Hepatocyte (in vitro differentiated cells): ENCODE measurements at places on chromosomes 3 and 15.

- DNase-seq: no peak
- no peaks in the 10 kb centered on the region for H3K27me3 ChIP-seq
- H3K4me3 ChIP-seq: no peak overlapping the region
Measured at GRCh38 chr3:160695915-160696327, 19.0 kb downstream of the ARL14 start.

DNA sequence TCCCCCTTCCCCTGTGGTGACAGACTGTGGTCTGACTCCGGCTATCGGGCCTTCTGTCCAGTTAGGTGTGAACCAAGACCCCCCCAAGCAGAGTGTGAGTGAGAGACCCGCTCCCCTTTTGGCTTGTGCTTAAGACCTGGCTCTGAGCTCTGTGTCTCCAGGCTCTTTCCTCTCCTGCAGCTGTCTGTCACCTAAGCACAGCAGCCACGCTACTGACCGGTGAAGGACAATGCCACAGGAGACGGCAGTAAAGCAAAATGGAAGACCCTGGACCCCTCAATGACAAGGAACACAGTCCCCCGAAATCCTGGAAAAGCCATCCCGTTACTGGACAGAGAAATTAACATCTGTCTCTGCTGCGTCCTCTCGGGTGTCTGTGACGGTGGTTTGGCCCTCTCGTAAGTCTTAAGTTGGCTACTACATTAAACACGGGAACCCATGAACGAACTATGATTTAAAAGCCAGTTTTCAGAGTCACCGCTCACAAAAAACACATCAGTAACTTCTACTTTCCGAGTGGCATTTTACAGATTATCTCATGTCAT is 53.7 kb downstream of the CHSY1 start:
- H3K27me3 ChIP-seq: no peaks in the 10 kb centered on the region
- no peak for DNase-seq
- peaks cover 8% of the 10 kb centered on the region for H3K4me1 ChIP-seq

DNA sequence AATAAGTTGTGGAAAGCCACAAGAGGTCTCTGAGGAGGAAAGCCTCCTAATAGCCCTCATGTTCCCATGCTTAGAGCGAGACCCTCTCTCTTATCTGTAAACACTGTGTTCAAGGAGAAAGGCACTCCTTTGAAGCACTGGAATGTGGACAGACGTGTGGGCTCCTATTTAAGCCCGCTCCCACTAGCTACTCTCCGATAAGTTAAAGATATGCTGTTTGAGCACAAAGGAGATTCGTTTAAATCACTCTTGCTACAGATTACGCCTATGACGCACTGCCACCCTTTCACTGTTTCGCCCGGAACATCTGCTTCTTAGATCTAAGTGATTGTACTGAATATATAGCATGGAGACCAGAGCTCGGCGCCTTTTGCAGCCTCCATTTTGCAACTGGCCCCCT is 57.8 kb upstream of the FAM3D start:
- no peaks in the 10 kb centered on the region for H3K36me3 ChIP-seq
- H3K4me3 ChIP-seq: no peak overlapping the region
- H3K4me1 ChIP-seq: peaks cover 28% of the 10 kb centered on the region
- H3K27ac ChIP-seq: peak overlapping the region; percentile 88
- H3K27me3 ChIP-seq: no peaks in the 10 kb centered on the region

GRCh38 chr3:187922704-187923416 is 177.6 kb upstream of the BCL6 start:
- H3K4me1 ChIP-seq: no peaks in the 10 kb centered on the region
- no peak for DNase-seq
- no peak overlapping the region for H3K27ac ChIP-seq
